Tibial nerve (tissue), 4 donors: ENCODE measurements at places on chromosomes 2 and 18.

GRCh38 chr2:99430614-99431291 is 59.1 kb downstream of the REV1 start:
- no peak overlapping the region for H3K27ac ChIP-seq
- no peak overlapping the region for H3K4me3 ChIP-seq
- H3K36me3 ChIP-seq, result peaks cover 7% of the 10 kb centered on the region
- DNase-seq, result no peak

DNA sequence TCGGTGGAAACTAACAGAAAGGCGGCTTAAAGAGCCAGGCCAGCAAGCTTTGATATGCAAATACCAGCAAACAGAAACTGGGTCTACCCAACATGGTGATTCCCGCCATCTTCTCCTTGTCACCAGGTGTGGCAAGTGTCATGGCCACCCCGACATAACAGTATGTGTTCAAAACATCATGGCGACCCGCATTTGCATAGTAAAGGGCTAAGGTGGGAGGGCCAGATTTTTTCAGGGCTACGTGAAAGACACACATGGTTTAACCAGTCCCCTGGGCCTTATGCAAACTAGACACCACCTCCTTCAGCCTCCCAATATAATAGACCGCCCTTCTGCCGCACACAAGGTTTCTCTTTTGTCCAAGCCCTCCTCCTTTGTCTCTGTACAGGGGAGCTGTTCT is 260.4 kb downstream of the METTL4 start:
- no peak for DNase-seq
- H3K36me3 ChIP-seq, result no peaks in the 10 kb centered on the region
- no peaks in the 10 kb centered on the region for H3K27me3 ChIP-seq
- no peak overlapping the region for H3K27ac ChIP-seq

GRCh38 chr18:67574749-67575148 is 58.2 kb upstream of the DSEL start:
- H3K36me3 ChIP-seq, result no peaks in the 10 kb centered on the region
- H3K4me1 ChIP-seq, result no peaks in the 10 kb centered on the region
- DNase-seq, result no peak
- no peak overlapping the region for H3K27ac ChIP-seq
- H3K4me3 ChIP-seq, result no peak overlapping the region
- no peaks in the 10 kb centered on the region for H3K27me3 ChIP-seq

DNA sequence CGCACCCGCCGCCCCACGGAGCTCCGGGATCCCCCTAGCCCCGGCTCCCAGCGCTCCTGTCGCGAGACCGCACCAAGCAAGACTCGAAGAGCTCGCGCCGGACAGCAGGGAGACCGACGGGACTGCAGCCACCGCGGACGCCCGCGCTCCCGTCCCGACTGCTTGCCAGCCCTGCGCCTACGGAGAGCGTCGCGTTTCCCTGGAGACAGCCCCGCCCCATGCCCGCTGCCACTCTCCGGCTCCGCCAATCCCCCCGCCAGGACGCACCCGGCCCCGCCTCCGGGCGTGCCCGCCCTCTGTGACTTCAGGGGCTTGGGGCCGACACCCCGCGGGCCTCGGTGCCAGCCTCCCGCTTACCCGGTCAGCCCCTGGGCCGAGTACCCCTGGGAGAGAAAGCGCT is at the start of gene ANKMY1:
Gene ANKMY1 (minus strand): TSS at position 181 of the 400 bp plus-strand sequence. CDS start 653 bp downstream, outside the sequence.
- no peak for DNase-seq
- no peaks in the 10 kb centered on the region for H3K4me1 ChIP-seq
- no peaks in the 10 kb centered on the region for H3K27me3 ChIP-seq
- no peaks in the 10 kb centered on the region for H3K36me3 ChIP-seq
- peak within 1 kb of the TSS; percentile 28 for H3K4me3 ChIP-seq

GRCh38 chr2:216350214-216350791 is 22.0 kb downstream of the MARCHF4 start:
- no peaks in the 10 kb centered on the region for H3K36me3 ChIP-seq
- no peak overlapping the region for H3K27ac ChIP-seq
- H3K4me1 ChIP-seq, result no peaks in the 10 kb centered on the region
- no peak overlapping the region for H3K4me3 ChIP-seq
- DNase-seq, result no peak
- H3K27me3 ChIP-seq, result no peaks in the 10 kb centered on the region

- H3K4me3 ChIP-seq, result no peak overlapping the region
- H3K27ac ChIP-seq, result no peak overlapping the region
- no peaks in the 10 kb centered on the region for H3K36me3 ChIP-seq
- H3K27me3 ChIP-seq, result no peaks in the 10 kb centered on the region
- no peaks in the 10 kb centered on the region for H3K4me1 ChIP-seq
Measured at GRCh38 chr2:13001408-13001807, 284.7 kb downstream of the TRIB2 start.

DNA sequence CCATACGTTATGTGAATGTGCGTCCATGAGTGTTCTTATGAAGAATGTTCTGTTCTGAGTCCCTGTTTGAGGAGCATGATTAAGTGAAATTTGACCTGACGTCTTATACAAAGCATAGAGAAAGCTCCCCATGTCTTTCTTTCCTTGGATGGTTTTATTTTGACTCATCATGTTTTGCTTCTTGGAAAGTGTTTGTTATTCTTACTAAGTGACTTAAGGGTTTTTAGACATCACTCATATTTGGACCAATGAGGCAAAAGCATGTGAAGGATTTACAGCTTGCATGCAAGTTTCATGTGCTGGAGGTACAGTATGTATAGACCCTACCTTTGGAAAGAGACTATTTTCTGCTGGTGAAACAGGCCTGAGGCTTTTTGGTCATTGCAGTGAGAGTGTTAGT is 33.5 kb upstream of the ZEB2 start:
- no peaks in the 10 kb centered on the region for H3K4me1 ChIP-seq
- no peak overlapping the region for H3K27ac ChIP-seq
- no peaks in the 10 kb centered on the region for H3K36me3 ChIP-seq
- DNase-seq, result no peak
- H3K4me3 ChIP-seq, result no peak overlapping the region

DNA sequence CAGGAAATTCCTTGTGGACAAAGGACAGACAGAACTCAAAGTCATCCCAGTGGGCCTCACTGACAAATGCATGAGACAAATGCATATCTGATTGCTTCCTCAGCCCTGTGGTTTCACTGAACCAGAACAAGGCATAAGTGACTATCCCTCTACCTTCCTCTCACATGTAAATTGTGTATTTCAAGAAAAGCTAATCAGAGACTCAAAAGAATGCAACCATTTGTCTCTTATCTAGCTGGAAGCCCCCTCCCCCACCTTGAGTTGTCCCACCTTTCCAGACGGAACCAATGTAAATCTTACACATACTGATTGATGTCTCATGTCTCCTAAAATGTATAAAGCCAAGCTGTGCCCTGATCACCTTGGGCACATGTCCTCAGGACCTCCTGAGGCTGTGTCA is 102.0 kb upstream of the TMEM200C start:
- no peaks in the 10 kb centered on the region for H3K4me1 ChIP-seq
- no peak for DNase-seq
- no peak overlapping the region for H3K4me3 ChIP-seq
- H3K36me3 ChIP-seq, result no peaks in the 10 kb centered on the region

GRCh38 chr2:144198116-144198515 is 321.8 kb downstream of the ZEB2 start:
- DNase-seq, result no peak
- no peaks in the 10 kb centered on the region for H3K4me1 ChIP-seq
- no peaks in the 10 kb centered on the region for H3K27me3 ChIP-seq

DNA sequence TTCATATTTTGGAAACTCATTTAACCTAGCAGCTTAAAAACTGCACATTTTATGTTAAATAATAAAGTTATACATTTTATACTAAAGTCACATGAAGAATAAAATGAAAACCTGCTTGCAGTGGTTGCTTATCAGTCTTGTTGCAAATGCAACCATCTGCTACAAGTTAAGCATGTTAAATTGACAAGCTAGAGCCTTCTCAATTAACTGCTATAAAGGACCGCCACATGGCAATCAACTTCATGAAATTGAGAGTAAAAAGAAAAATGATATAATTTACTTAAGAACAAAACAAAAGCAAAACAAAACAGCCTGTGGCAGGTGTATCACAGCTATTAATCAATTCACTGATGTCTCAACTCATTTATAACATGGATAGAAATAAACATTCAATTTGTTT is 78.7 kb downstream of the RTTN start:
- no peaks in the 10 kb centered on the region for H3K36me3 ChIP-seq
- no peaks in the 10 kb centered on the region for H3K4me1 ChIP-seq
- no peaks in the 10 kb centered on the region for H3K27me3 ChIP-seq
- no peak overlapping the region for H3K27ac ChIP-seq
- DNase-seq, result no peak

DNA sequence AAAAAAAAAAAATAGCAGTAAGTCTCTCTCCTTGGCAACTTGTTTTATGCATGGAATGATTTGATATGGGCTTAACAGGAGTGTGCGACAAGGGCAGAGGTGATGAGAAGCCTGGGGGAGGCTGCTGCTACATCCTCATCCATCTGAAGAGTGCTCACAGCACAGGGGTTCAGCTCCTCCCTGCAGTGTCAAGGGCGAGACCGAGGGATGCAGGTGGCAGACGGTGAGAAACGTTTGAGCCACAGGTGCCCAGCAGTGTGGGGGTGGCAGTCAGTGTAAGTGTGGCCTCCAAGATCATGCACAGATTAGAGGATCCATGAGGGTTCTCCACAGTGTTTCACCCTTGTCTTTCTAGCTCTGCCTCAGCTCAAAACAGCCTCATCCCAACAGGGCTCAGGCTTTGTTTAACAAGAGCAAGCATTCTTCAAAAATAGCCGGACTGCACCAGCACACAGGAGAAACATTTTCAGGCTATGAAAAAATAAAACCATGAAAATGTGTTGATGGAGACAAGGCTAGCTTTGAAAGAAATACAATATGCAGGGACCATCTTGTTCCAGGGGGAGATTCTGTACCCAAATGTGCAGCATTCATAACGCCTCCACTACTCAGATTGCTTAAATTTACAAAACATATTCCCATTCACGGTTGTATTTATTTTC is 324.5 kb upstream of the MYT1L start:
- no peaks in the 10 kb centered on the region for H3K4me1 ChIP-seq
- H3K27me3 ChIP-seq, result no peaks in the 10 kb centered on the region

DNA sequence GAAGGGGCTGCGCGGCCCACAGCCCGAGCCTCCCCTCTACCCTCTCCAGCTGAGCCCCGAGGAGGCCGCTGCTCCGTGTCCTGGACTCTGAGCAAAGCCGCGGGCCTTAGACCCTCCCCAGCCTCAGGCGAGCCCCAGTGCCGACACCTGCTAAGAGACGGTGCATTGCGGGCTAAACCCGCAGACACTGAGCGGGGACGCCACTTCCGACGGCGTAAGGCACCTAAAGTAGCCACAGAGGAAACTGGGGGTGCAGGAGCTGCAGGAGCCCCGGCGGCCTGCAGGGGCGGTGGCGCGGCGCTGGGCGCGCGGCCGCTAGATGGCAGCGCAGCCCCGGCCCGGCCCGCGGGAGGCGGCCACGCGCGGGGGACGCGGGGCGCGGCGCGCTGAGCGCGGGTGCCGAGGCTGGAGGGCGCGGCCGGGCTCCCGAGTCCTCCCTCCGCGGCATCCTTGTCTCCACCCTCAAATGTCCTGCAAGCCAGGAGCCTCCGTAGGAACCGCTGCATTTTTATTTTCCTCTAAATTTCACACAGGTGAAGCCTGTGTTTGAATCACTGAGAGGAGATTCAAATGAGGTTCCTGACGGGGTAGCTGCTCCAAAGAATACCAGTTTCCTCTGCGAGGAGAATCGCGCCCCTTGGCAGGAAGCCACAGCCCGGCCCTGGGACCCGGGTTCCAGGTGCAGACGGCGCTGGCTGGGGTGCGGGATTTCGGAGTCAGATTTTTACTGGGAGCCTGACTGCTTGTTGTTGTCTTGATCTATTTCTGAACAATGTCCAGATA is 650.5 kb downstream of the GALR1 start:
- H3K4me1 ChIP-seq, result peaks cover 9% of the 10 kb centered on the region
- no peaks in the 10 kb centered on the region for H3K27me3 ChIP-seq
- no peaks in the 10 kb centered on the region for H3K36me3 ChIP-seq
- no peak for DNase-seq
- H3K4me3 ChIP-seq, result no peak overlapping the region
- no peak overlapping the region for H3K27ac ChIP-seq

- H3K4me3 ChIP-seq, result no peak overlapping the region
- H3K4me1 ChIP-seq, result peaks cover 16% of the 10 kb centered on the region
- H3K27ac ChIP-seq, result no peak overlapping the region
Measured at GRCh38 chr18:59008302-59008974, 131.2 kb upstream of the SEC11C start.

DNA sequence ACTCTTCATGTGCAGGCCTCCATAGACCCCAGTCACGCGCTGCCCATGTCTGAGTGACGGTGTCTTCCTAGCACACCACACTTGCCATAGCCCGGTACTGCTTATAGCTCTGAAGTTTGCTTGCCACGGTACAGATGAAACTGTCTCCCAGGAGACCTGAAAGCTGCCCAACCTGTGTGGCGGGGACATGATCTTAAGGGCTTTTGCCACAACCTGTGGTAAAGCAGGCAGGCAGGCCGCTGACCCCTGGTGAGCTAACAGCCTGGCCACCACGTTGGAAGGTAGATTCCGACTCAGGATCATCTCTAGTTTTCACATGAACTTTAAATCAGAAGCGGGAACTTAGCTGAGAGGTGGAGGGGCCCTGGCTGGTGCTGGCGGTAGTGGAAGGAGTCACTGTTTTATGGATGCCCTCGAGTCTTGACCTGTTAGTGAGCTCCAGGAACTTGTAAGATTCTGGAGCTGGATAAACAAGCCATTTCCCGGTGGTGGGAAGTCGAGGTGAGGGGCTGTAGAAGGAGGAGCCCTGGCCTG is 153.3 kb downstream of the ZNF236 start:
- H3K4me3 ChIP-seq, result no peak overlapping the region
- no peaks in the 10 kb centered on the region for H3K27me3 ChIP-seq
- H3K36me3 ChIP-seq, result no peaks in the 10 kb centered on the region
- no peaks in the 10 kb centered on the region for H3K4me1 ChIP-seq
- DNase-seq, result no peak

DNA sequence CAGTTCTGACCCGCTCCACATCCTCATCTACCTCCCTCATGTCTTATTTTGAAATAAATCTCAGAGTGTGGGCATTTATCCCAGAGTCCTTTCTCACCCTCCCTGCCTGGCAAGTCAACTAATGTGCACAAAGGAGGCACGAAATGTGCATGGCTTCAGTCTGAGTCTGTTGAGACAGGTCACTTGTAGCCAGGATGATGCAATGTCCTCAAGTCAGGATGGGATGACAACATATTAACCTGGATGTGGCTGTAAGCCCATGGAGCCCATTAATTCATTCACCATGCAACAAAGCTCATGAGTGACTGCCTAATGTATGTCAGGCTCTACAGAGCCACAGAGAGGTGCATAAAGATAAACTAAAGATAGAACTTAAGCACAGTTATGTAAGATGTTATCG is 34.5 kb downstream of the KCNG3 start:
- H3K4me1 ChIP-seq, result no peaks in the 10 kb centered on the region
- no peaks in the 10 kb centered on the region for H3K27me3 ChIP-seq
- H3K27ac ChIP-seq, result no peak overlapping the region
- DNase-seq, result no peak
